ENCODE measurements at places on chromosomes 16 and 17.
A peak's percentile ranks its signal among the peaks of the same experiment; 100 is the strongest.

GRCh38 chr17:64172510-64172909, 42.6 kb upstream of the ERN1 start:
- no peak for DNase-seq

DNA sequence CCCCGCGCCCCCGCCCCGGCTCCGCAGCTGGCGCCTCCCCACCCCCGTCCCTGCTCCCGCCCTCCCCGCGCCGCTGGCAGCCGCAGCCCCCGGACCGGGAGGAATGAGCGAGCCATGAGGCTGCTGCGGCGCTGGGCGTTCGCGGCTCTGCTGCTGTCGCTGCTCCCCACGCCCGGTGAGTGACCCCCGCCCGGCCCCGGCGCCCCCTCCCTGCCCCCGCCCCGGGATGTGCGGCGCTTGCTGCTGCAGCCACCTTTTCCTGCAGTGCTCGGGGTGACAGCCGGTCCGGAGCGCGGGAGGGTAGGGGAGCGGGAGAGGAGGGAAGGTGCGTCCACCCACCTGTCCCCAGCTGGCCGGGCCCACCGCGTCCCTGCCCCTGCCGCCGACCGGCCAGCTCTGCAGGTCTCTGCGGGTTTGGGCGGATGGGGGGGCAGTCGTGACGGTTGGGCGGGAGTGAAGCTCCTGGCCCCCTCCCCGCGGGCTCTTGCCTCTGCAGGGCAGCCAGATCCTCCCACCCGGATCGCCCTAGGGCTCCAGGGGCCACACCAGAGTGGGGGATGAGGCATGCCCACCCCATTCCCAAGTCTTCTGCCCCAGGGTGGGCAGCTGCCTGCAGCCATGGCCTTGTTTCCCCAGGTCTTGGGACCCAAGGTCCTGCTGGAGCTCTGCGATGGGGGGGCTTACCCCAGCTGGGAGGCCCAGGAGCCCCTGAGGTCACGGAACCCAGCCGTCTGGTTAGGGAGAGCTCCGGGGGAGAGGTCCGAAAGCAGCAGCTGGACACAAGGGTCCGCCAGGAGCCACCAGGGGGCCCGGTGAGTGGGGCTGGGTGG, 513 bp downstream of the ADAM11 start:
- no peak for DNase-seq

DNA sequence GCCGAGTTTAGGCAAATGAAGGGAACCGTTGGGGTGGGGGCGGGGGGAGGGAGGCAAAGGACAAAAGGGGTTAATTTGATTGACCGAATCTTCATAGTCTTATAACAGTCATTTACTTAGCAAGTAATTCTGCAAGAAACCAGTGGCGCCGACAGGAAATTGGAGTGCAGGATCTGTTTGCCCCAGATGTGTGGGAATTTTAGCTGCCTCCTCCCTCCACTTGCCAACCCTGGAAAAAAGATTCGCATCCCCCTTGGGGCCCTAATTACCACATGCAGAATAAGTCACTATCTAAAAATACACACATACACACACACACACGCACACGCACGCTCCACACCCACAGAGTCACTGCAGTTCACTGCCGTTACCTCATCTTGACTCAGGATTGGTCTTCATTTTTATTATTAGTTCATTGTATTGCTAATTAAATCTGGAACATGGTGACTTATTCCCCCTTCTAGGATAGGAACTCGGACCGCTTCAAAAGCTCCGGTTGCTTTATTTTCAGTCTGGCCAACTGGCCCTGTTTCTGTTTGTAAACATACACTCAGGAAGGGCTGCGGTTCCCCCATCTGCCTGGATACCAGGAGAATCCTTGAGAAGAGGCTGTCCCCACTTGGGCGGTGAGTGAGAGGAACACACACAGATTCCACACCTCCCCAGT, 241.6 kb upstream of the SALL1 start:
- no peak for DNase-seq

DNA sequence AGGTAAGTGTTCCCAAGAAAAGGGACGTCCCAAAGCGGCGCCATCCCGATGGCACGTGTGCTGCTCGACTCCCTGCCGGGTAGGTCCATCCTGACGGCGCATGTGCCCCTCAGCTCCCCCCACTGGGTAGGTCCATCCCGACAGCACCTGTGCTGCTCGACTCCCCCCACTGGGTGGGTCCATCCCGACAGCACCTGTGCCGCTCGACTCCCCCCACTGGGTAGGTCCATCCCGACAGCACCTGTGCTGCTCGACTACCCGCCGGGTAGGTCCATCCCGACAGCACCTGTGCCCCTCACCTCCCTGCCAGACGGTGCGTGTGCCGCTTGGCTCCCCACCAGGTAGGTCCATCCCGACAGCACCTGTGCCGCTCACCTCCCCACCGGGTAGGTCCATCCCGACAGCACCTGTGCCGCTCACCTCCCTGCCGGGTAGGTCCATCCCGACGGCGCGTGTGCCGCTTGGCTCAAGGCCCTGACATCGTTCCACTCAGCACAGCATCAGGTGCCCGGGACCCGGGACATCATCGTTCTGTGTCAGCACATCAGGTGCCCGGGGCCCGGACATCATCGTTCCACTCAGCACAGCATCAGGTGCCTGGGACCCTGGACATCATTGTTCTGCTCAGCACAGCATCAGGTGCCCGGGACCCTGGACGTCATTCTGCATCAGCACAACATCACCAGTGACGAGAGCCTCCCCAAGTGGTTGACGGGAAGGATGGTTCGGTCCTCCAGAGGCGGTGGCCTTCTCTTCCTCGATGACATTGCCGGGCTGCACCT, 5.7 kb upstream of the FN3K start:
- no peak for DNase-seq

DNA sequence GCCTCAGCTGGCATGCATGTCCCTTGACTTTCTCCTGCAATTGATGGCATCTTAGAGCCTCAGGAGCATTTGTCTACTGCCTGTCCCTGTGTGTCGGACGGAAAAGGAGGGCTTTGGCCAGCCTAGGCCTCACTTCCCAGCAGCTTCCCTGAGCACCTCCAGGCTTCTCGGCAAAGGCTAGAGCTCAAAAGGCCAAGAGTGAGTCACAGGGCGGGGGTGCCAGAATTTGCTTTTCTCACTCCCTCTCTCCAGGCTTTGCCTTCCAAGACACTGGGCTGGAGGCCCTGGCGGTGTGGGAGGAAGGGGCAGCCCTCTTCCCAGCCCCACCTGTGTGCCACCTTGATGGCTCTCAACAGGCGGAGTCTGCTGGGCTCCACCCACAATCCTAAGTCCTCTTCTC, 107.3 kb upstream of the MAF start:
- DNase-seq, result no peak

DNA sequence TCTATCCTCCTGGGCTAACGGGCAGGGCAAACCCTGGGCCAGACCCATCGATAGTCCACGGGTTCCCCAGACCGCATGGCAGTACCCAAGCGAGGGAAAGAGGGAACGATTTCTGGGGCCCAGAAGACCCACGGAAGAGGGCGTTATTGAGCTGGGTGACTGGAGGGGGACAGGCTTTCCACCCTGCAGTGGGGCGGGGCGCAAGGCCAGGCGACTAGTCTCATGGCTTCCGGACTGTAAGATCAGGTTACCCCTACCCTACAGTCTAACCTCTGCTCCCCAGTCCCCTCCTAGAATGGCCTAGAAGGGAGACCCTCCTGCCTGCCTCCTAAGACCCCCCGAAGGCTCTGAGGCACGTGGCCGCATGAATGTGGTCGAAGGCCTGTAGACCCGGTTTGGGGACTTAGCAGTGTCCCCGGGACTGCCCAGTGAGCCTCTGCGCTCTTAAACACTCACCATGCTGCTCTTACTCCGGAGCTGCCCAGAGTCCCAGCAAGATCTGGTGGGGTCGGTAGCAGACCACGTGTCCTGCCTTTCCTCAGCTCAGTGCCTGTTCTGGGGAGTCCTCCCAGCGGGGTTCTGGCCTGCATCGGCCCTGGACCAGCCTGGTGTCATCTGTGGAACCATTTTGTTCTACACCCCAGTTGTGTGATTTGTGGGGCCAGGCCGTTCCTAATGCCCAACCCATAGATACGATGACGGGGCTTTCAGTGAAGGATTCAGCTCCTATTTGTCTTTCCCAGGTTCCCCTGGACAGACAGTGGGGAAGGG, 13.2 kb upstream of the AURKB start:
- DNase-seq, result no peak

DNA sequence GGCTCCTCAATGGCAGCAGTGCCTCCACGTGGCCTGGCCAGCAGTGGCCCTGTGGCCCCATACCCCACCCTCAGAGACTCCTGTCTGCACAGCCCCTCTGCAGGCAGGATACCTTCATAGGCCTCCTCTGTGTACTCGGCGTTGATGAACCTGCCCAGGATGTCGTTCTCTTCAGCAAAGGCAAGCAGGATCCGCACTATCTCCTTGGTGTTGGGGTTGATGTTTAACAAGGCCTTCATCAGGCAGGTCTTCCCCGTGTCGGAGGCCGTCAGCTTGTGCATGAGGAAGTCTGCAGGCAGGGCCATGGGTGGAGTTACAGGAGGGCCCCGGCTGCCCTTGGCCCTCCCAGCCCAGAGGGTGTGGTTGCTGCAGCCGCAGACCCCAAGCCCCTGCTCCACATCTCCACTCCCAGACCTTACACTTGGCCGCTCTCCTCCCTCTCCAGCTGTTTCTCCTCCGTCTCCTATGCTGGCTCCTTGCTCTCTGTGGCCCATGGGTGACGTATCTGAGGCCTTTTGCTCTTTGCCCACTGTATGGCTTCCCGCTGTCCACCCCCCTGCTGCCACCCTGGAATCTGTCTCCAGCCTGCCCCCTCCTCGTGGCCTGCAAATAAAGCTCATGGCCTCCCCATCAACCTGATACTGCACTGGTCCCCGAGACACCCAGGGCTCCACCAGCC, 15.1 kb downstream of the TRPV3 start:
- DNase-seq, result no peak

DNA sequence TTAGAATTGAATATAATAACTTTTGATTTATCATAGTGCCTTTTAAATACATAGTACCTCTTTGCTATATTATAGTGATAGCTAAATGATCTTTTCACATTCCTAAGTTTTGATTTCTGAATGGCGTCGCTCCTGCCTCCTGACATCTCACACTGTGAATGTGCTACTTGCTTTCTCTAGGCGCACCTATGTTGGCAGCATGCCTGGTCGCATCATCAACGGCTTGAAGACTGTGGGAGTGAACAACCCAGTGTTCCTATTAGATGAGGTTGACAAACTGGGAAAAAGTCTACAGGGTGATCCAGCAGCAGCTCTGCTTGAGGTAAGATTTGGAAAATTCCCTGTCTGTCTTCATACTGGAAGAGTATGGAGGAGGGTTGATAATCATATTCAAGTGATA, 29.8 kb upstream of the ABCC11 start:
- DNase-seq, result no peak

- no peak for DNase-seq
Measured at GRCh38 chr17:8865385-8865784, 2.1 kb downstream of the PIK3R6 start.

- no peak for DNase-seq
Measured at GRCh38 chr16:64919141-64919540, 202.7 kb downstream of the CDH11 start.

DNA sequence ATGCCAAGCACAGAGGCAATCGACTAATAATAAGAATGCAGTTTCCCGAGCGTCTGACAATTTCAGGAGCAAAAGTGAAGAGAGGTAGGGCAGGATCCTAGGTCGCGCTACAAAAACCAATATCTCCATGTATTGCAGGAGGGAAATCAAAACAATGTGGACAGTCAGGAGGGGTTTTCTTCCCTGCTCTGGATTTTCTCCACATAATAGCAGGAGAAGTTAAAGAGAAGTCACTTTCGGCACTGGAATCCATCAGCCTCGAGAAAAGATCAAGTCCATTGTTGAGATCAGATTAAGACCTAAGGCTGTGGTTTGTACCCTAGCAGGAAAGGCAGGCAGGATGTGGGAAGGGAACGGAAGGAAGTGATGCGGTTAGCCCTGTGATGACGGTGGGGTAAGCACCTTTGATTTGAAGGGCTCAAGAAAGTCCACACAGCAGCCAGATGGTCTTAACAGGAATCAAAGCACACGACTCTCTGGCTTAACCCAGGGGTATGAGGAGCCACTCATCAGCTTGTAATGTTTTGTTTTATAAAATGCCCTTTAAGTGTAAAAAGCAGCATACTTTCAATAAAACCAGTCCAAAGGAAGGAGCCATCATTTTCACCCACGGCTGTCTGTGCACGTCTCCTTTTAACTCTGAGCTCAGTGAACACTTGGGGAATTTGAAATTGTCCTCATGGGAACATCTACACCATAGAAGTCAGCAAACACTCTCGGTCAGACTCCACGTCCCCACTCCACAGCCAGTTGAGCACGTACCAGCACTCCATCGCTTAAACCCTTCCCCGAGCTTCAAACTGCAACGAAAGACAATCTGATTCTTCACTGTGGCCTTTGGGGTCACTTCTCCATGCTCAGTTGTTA, 15.8 kb upstream of the AKTIP start:
- no peak for DNase-seq

DNA sequence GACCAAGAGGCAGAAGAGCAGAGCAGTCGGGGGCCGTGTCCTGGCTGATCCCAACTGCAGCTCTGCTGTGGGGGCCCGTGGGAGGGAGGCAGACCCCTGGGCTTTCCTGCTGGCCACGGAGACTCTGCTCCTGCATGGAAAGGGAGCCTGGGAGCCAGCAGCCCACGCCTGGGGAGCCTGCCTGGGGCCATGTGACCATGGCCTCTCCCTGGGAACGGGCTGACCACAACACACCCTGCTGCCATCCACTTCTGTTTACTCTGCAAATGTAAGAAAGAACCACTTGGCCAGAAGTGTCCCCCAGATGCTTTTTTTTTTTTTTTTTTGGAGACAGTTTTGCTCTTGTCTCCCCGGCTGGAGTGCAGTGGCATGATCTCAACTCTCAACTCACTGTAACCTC, 2.0 kb upstream of the TEDC2 start:
- no peak for DNase-seq

DNA sequence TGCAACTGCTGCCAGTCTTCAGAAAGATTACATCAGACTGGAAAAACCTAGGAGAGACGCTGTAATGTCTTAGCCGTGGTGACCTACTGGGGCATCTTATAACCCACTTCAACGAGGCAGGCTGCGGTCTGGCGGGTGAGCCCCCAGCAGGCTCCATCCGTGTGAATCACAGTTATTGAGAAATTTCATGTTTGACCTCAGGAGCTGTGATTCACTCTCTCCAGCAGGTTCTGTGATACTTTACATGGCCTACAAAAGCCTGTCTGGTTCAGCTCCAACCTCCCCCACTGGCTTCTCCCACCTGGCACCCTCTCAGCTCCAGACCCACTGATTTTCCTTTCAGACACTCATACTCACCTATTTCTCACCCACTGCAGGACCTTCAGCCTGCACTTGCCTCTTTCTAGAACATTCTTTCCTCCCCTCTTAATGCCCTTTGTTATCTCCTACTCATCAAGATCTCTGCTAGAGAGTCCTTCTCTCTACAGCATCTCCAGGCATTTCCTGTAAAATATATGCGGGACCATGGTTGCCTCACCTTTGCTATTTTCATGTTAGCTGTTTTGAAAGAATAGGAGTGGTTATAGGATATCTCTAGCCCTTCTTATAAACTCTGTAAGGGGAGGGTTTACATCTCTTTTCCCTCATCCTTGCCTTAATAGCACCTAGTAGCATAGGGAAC, 227.9 kb downstream of the MAF start:
- peak; percentile 42 for DNase-seq

DNA sequence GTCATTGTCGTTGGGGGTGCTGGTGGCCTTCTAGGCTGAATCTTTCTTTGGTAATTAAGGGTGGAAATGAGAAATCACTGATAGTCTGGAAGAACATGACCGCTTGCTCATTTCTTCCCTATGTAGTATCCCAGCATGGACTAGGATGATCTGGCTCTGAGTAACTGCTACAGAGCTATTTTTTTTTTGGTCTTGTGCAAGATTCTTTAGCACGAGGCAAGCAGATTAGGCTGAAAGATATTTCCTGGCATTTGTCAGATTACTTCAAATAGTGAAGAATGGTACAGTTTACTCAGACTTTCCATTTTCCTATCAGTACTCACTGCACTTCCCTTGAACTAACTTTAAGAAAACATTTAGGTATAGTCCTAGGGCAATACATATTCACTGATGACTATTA, 89.0 kb downstream of the SYCE1L start:
- DNase-seq, result no peak

Measured in SIG-M5 (cell line).